ENCODE measurements at places on chromosomes 13 and 19.

DNA sequence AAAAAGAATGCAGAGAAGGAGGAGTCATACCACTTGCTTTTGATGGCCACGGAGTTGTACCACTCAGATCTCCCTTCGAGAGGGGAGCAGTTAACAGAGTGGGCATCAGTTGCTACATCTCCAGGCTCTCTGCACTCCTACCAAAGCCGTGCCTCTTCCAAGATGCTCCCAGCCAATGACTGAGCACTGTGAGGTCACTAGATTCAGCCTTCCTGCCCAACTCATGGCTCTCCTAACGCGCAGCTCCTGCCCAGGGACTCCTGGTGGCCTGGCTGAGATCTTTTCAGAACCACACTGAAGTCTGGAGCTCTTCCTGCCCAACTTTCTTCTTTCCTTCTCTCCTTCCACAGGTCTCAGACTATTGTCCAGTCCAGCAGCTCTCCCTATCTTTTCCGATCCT, 66.7 kb downstream of the LHFPL6 start:
- DNase-seq, result no peak

GRCh38 chr19:370641-371330, 26.2 kb upstream of the MIER2 start:
- no peak for DNase-seq

DNA sequence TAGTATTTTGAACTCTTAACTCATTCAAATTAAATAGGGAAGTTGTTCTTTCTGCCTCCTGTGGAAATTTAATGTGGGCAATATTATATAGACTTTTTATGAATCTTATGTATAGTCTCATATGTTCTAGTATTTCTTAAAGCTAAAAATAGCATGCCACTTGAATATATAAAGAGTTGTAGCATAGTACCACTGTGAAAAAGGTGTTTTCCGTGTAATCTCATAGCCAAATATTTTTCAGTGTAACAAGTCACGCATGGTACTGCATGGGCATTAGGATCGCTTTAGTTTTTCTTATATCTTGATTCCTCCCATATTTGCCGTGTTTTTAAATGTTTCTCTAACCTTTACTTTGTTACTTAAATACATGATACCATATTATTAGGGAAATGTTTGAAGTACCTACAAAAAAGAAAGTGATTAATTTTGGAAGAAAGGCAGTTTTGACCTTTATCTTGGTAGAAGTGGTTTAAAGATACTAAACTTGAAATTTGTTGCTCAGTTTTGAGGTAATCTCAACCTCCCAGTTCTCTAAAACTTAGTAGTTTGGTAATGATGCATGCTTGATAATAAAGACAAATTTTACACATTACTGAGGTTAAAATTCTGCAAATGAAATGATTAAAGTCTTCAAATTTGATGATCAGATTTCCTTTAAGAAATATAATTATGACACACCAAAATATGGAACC, 81.2 kb downstream of the PAN3 start:
- no peak for DNase-seq

DNA sequence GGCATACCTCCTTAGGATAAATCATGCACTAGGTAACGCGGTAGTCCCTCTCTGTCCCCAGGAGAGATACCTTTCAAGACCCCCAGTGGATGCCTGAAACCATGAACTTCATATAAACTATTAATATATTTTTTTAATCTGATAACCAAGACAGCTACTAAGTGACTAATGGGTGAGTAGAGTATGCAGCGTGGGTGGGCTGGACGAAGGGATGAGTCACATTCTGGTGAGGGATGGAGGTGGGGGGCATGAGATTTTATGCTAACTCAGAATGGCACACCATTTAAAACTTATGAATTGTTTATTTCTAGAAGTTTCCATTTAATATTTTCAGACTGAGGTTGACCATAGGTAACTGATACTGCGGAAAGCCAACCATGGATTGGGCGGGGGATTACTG, 46.2 kb downstream of the CDK8 start:
- DNase-seq, result no peak

GRCh38 chr13:46520166-46520565, 32.8 kb upstream of the LRCH1 start:
- DNase-seq, result no peak

GRCh38 chr13:23901365-23901764, 4.1 kb upstream of the C1QTNF9B start:
- DNase-seq, result no peak

- DNase-seq, result no peak
Measured at GRCh38 chr13:107516517-107516916, 698.8 kb downstream of the LIG4 start.

GRCh38 chr19:34733266-34733745, 737 bp upstream of the ZNF181 start:
- peak; percentile 85 for DNase-seq

DNA sequence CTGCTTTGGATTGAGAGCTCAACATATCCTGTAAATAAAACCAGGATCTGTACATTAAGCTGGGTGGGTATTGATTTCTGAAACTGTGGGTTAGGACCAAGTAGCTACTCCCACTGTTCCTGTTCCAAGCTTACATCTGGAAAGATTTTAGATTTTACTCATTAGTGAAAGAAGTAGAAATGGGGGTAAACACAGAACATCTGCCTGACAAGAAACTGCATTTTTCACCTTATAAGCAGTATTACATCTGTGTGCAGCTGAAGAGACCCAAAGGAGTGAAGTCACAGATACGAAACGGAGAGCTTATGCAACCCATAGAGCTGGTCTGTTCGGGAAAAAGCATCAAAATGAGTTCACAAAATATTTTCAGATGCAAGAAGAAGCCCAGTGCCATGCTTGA, 235.2 kb downstream of the SLITRK5 start:
- no peak for DNase-seq

GRCh38 chr19:1823020-1823419, 10.9 kb upstream of the ATP8B3 start:
- DNase-seq, result no peak

GRCh38 chr13:27634231-27634630, 12.5 kb downstream of the POLR1D start:
- DNase-seq, result no peak

GRCh38 chr19:32339988-32340874, 5.2 kb upstream of the ZNF507 start:
- peak; percentile 37 for DNase-seq

DNA sequence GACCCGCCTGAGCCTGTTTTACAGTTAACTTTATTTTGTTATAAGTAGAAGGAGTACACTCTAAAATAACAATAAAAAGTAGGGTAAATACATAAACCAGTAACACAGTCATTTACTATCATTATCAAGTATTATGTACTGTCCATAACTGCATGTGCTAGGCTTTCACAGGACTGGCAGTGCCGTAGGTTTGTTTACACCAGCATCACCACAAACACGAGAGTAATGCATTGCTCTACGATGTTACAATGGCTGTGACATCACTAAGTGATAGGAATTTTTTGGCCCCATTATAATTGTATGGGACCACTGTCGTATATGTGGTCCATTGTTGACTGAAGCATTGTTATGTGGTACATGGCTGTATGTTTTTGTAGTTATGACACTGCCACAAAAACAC, 41.3 kb upstream of the SLC7A9 start:
- DNase-seq, result no peak

DNA sequence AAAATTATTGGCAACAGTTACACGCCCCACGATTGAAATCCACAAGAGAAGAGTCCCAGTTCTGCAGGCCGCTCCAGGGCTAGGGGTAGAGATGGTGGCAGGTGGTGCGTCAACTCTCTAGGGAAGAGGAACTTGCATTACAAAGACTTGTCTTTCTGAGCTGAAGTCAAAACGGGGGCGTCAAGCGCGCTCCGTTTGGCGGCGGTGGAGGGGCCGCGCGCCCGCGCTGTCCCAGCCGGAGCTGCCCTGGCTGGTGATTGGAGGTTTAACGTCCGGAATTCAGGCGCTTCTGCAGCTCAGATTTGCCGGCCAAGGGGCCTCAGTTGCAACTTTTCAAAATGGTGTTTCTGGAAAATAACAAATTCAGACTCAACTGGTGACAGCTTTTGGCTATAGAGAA, 38.9 kb downstream of the SOX1 start:
- DNase-seq, result no peak

GRCh38 chr13:98142380-98143156, at the start of gene FARP1:
Gene FARP1 (plus strand): TSS chr13:98143094. CDS start chr13:98213243, 70,149 bp downstream.
- no peak for DNase-seq

- peak; percentile 71 for DNase-seq
Measured at GRCh38 chr19:18373892-18374629, 11.9 kb upstream of the GDF15 start.

DNA sequence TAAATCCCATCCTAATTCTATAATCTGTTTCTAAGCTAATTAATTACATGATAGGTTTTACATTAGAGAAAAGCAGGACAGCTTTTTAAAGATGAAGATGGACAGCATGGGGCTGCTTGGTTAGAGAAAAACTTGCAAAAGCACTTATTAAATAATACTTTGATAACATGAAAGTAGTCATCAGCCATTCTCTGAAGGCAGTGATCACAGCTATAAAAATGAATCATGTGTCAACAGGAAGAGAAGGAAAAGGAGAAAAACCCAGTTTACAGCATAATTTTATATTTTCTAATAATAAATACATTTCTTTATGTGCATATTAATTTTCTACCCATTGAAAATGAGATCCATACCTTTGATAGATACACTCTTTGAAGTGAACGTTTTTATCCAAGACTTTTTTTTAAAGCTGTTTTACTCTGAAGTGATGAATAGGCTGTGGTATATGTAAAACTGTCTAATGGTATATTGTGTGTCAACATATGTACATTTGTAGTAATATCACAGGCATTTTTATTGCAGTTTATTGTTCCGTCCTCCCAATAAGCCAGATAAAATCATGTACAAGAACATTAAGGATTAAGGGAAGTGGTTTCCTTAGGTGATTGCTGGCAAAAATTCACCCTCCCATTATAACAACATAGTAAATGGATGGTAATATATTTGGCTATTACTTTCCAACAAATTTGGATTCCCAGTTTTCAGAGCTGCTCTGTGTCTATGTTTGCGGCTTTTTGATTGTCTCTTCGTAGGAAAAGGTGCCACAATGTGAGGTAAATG, 1.3 kb upstream of the KLF5 start:
- no peak for DNase-seq

GRCh38 chr13:97753942-97754670, 199.4 kb upstream of the IPO5 start:
- no peak for DNase-seq

DNA sequence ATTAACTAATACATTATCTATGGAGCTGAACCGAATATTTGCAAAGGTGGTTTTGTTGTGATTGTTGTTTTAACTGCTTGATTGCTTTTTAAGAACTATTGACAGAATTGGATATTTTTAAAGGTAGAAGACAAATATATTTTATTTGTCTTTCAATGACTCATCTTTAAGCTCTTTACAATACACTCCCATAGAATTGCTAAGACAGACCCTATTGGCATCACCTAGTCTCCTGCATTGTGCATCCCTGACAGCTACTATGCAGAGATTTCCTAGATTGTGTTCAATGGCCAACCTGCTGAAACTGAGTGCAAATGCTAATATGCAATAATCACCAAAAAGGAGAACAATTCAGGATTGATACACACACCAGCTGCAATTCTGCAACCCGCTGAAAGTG, 19.7 kb upstream of the SCEL start:
- DNase-seq, result no peak

DNA sequence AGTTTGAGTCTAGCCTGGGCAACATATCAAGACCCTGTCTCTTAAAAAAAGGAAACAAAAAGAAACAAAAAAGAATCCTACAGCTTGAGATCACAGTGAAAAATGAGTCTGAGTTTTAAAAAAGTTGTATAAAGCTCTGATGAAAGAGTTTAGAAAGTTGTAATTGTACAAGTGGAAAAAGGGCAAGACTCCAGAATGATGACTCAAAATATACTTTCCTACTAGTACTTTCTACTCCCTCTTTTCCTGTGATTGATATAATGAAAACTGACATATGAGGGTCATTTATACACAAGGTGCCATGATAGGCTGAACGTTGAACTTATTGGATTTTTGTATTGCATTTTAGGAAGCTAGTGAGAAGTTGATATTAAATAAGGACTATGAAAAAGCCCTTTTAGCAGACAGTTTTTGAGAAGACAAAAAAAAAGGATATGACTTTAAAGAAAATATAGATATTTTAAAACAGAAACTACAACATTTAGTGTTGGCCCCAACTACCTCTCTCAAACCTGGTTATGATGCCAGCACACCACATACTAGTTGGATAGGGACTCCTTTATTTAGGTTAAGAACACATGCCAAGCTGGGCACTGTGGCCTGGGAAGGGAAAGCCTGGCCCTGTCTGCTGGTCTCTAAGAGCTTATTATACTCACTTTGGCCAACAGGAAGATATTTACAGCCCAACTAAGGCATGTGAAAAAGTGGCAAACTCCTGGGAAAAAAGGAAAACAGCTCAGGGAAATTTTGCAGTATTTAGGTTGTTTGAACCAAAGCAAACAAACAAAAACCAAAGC, 116.6 kb downstream of the KL start:
- no peak for DNase-seq

DNA sequence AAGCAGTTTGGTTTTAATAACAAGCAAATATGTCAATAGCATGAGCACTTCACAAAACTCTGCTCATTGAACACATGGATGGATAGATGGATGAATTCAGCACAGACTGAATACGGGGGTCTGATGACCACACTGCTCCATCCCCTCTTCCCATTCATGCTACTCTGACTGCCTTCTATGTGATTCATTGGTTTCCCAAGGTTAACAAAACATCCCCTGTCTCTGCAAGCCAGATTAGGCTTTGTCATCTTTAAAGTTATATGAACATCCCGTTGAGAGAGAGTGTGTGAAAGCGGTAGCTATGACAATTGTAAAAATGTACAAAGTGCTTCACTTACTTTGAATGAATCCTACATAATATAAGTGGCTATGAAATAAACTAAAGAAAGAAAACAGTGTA, 252.5 kb downstream of the OXGR1 start:
- no peak for DNase-seq

- no peak for DNase-seq
Measured at GRCh38 chr13:59665732-59666131, 498.0 kb downstream of the DIAPH3 start.

DNA sequence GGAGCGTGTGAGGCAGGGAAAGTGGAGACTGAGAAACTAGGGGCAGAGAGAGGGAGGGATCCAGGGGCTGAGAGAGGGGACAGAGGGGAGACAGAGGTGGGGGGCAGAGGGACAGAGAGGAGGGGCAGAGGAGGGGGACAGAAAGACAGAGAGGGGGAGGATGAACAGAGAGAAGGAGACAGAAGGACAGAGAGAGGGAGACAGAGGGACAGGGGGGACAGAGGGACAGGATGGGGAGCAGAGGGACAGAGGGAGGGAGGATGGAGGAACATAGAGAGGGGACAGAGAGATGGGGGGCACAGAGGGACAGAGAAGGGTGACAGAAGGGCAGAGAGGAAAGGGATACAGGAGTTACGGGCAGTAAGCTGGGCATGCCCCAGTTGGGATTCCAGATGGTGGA, 14.7 kb upstream of the NANOS2 start:
- DNase-seq, result no peak
